ENCODE measurements at places on chromosomes 13 and 19.

GRCh38 chr13:24511019-24511815, 1.4 kb downstream of the PARP4 start:
- no peak for DNase-seq

GRCh38 chr19:4449022-4449638, 8.5 kb downstream of the UBXN6 start:
- no peak for DNase-seq

DNA sequence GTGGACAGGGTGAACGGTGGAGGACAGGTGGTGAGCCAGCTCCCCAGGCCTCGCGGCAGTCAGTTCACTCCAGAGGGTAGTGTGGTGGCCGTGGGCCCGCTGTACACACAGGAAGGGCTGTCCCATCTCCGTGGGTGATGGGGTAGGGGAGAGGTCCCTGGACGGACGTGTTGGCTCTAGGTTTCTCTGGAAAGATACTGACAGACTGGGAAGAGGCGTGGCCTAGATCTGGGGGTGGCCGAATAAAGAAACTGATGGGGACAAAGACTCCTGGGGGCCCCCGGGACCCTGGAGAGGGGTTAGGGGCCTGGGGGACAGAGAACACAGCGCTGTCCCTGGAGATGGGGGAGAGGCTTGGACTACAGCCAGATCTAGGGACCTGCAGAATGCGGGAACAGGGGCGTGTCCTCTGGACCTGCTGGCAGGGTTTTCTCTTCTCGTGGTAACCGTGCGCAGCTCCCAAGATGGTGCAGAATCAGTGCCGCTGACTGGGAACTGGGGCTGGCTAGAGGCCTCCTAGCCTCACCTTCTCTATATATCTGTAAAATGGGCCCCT, 4.0 kb upstream of the PRAM1 start:
- DNase-seq = no peak

- DNase-seq = no peak
Observed at GRCh38 chr13:90233933-90234672, 1113.4 kb upstream of the MIR17HG start.

- DNase-seq = no peak
Observed at GRCh38 chr19:49988433-49988832, 27.5 kb upstream of the SIGLEC11 start.

DNA sequence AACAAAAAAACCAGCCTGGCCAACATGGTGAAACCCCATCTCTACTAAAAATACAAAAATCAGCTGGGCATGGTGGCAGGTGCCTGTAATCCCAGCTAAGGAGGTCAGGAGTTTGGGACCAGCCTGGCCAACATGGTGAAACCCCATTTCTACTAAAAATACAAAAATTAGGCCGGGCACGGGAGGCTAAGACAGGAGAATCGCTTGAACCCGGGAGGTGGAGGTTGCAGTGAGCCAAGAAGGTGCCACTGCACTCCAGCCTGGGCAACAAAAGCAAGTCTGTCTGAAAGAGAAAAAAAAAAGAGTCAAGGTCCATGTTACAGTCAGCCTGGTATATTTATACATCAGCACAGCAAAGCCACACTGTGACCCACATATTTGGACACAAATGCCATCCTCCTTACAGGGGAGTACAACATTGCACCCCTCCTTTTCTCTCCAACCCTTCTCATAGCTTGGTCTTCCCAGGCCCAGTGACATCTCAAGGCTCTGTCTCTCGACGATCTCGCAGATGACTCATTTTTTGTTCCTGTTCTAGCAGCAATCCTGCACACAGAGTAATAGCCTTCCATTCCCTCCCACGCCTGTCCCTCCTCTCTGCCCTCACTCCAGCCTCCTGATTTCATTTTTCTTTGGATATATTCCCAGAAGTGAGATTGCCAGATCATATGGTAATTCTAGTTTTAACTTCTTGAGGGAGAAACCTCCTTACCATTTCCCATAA, 21.0 kb upstream of the DPP9 start:
- no peak for DNase-seq

DNA sequence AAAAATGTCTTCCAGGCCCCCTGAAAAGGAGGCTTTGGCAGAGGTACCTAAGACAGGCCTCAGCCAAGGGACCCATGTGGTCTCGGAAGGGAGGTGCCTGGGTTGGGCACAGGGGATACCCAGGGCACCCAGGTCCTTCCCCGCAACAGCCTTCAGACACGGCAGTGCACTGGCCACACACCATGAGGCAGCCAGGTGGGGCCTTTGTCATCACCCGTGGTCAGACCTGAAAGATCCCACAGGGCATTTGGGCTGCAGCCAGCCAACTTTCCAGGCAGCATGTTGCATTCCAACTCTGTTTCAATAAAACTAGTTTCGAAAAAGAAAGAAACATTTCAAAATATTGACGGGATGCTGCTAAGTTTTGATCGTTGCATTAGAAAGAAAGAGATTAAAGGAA, 4.7 kb upstream of the TUBGCP3 start:
- no peak for DNase-seq

Data from liver (tissue), 10 donors.